Stimulated activated CD4-positive, alpha-beta T cell treated with anti-CD3 and anti-CD28 coated beads, Interleukin-12 subunit alpha, Interleukin-12 subunit beta, amount 100 ng/mL, for 24 hours (primary cell): ENCODE measurements at places on chromosomes 11 and 22.

- no peak for DNase-seq
These were observed 5.5 kb downstream of the PRG3 start for GRCh38 chr11:57375490-57375889.

GRCh38 chr11:70200212-70200844, 2.8 kb upstream of the FADD start:
- DNase-seq = no peak

GRCh38 chr11:22521226-22521625, 104.4 kb downstream of the FANCF start:
- DNase-seq = no peak

DNA sequence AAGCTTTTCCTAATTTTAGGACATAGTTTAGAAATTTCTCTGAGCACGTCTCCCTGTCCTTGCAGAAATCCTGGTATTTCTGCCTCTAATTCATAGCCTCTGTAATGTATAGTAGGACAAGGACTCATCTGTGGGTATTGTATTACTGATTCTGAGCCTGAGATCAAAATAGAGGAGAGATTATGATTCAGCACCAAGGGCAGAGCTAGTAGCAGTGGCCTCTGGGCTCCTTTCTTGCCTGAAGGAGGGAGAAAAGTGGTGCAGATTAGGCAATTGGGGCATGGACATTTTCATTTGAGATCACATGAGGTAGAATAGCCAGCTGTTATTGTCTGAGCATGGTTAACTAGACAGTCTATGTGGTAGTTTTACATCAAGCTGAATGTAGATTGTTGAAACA, 2.8 kb downstream of the MADD start:
- no peak for DNase-seq

DNA sequence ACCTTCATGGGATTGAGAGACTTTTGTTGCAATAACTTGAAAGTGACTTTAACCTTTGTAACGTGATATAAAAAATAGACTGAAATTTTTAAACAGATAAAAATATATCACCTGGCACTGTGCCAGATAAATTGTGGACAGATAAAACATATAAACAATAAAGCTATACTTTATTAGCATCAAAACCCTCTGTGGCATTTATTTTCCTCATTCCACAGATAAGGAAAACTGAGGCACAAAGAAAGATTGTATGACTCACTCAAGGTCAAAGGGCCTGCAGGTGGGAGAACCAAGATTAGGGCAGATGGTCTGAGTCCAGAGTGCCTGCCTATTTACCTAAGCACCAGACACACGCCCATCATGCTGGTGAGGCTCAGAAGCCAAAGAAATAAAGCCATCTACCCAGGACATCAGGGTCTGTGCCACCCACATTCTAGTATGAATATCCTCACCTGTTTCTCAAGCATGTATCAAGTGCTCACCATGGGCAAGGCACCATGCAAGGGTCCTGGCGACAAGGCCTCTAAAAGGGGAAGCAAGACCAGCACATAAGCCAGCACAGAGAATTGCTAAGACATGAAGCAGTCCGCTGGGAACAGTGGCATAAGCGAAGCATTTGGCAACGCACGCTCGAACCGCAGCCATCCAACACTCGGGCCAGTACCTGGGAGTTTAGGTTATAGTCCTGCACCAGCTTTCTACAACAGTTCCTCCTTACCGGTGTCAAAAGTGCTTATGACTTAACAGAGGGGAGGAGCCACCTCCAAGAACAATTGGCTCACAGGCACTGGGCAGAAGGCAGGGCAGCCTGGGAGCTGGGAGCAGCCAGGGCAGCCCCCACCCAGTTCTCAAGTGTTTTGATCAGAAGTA, 17.6 kb downstream of the MYH9 start:
- DNase-seq = no peak

GRCh38 chr22:19566279-19567156, 42.3 kb upstream of the CLDN5 start:
- DNase-seq = no peak

DNA sequence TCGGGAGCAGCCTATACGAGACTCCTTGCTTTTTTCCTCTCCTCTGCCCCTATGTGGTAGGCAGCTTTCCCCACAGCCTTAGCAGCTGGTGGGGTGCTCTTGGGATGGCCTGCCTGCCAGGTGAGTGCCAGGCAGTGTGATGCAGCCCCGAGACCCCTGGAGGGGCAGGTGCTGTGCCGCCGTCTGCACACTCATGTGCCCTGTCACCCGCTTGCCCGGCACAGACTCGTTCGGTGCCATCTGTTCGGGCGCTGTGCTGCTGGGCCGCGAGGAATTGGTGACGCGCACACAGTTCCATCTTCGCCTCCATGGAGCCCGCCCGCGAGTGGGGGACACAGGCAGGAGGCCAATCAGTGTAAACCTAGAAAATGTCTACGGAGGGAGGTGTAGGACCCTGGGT, 15.1 kb downstream of the TRMU start:
- DNase-seq = no peak

- DNase-seq = no peak
These were observed 146.2 kb downstream of the TRIM29 start for GRCh38 chr11:119991669-119992068.

DNA sequence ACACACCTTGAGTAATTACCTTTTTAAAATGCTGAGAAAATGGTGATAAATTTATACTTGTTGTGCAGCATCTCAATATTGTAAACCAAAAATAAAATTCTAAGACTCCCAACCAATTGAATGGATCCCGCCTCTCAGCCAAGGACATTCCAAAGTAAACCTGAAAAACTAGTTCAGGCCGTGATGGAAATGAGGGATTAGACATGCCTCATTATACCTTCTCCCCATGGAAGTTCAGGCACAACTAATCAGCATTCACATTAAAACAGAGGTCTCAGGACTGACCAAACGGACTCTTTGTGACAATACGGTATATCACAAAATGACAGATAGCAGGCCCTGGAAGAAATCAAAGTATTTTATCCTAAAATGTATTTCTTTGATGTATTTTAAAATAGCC, 907.4 kb upstream of the RAG2 start:
- no peak for DNase-seq

- DNase-seq = no peak
These were observed 714.7 kb upstream of the TENM4 start for GRCh38 chr11:80155412-80156017.

DNA sequence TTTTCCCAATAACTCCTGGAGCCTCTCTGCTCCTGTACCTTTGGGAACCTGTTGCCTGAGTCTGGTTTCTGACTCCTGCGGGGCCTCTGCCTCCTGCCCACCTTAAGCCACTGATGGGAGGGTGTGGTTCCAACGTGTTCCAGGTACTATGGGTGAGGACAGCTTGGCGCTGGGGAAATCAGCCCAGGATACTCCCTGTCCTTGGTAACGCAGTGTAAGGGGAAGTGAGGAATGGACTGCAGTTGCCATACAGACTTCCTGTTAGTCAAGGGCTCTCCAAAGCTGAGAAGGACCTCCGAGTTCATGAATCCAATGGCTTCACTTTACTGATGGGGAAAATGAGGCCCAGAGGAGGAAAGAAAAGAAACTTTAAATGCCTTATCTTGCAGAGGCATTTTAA, 1.2 kb upstream of the MARK2 start:
- no peak for DNase-seq
